ENCODE measurements at places on chromosomes 2 and 18.

DNA sequence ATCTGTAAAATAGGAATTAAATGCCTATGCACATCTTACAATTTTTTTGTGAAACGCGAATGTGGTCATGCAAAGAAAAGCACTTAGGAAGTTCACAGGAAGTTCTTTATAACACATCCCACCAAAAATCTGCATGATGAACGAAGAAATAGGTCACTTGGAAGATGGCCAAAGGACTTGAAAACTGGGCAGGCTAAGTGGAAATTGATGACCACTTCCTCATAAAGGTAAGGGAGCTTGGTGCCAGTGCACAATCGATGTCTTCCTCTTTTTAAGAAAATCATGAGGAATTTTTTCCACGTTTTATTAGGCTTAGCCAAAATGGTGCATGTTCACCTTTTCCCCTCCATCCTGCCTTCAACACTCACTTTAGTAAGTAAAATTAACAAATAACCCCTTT is 8.2 kb upstream of the NT5C1B start:
- DNase-seq, result no peak

DNA sequence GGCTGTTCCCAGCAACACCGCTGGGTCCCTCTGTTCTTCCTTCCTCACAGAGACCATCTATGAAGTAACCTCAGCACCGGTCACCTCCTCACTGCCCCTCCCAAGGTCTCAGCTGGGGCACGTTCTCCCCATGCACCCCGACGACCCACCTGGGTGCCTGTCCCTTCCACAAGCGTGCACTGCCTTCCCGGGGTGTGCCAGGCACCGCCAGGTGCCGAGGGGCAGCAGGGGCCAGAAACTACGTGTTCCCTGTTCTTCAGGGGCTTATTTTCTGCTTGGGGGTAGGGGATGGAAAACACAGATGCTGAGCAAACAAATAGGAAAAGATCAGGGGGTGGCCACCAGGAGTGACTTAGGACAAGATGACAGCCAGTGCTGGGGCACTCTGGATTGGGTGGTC is 30.4 kb upstream of the SEMA4C start:
- no peak for DNase-seq

DNA sequence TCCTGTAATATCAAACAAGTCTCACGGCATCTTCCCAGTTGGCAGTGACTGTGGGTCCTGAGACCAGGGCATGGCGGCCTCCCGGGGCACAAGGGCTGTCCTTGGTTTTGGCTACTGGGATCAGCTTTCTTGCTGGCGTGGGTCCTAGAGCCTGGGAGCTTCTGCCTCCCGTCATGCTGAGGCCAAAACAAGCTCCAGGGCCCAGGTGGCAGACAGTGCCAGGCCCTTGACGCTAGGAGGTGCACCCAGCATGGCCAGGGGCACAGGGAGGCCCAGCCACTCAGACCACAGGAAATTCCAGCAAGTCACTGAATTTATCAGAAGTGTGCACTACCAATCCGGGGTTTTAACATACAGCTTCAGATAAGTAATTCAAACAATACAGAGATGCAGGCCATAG is 184.7 kb downstream of the EIPR1 start:
- no peak for DNase-seq

DNA sequence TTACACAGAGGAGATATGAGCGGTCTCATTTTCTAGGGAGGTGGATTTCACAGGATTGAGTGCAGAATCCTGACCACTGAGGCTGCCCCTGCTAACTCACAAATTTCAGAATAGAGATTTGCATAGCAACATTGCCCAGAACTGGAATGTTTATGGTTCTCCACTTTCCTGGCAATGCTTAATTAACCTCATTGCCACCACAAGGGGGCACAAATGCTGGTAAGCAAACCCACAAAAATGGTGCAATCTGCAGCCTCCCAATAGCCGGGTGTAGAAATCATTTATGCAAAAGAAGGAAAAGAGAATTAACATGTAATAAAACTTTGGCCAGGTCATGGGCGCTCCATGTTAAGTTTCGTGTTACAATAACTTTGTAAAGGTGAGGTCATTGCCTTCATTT is 112.4 kb downstream of the CYRIA start:
- DNase-seq, result no peak

DNA sequence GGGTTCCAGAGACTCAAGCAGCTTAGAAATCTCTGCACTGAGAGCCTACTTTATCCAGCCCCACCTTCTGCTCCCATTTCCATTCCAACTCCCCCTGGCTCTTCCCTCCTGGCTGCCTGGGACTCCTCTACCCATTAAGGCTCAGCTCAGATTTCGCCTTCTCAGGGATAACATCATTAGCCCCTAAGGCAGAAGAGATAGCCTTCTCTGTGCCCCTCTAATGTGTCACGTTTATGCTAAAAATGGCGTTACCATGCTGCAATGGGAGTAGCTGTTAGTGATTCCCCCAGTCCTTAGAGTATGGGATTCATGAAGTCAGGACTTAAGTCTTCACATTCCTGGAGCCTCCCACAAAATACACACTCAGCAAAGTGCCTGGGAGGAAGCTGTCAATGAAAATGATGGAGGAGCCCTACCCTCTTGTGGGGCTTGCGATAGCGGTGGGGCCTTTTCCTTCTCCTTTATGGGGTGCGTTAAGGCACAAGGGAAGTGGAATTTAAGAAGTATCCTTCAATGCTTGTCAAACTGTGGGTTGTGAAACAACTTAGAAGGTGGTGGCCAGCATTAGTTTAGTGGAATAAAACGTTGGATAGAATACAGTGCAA is 144.7 kb upstream of the COPS8 start:
- no peak for DNase-seq

DNA sequence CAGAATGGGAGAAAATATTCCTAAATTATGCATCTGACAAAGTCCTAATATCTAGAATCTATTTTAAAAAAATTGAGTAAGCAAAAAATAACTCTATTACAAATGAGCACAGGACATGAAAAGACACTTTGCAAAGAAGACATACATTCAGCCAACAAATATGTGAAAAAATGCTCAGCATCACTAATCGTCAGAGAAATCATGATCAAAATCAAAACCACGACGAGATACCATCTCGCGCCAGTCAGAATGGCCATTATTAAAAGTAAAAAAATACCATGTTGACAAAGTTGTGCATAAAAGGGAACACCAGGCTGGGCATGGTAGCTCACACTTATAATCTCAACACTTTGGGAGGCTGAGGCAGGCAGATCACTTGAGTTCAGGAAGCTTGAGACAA is 63.5 kb downstream of the EVA1A start:
- DNase-seq, result no peak

GRCh38 chr2:6089474-6089873 is 397.3 kb downstream of the SOX11 start:
- no peak for DNase-seq

GRCh38 chr18:4237664-4238041 is 217.5 kb downstream of the DLGAP1 start:
- no peak for DNase-seq

DNA sequence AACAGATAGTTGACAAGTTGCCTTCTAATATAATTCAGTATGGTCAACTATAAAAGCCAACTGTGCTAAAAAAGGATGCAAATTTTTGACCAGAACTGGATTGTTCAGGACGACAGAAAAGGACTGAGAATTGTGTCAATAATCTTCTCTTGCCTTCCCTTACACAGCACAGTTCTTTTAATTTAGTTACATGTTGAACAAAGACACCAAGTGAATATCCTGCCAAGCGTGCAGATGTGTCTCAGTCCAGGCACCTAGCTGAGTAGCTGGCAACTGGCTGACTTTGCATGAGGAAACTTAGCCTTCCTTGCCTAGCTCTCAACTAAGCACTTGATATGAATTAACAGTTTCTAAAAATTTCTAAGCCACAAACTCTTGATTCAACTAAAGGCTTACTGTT is 801.4 kb downstream of the BCL11A start:
- DNase-seq, result no peak
